ENCODE measurements at places on chromosomes 13 and 19. TPM values are rescaled to one million over a fixed set of nuclear protein-coding genes. Genes with fewer than 3 reads are reported as not detected.

GRCh38 chr19:2394054-2394441, 33.3 kb downstream of the TIMM13 start:
- no peak for DNase-seq

The CYP2F1 gene
- polyA plus RNA-seq, result not detected

The ZNF433 gene
- polyA plus RNA-seq, result 0.50 TPM

DNA sequence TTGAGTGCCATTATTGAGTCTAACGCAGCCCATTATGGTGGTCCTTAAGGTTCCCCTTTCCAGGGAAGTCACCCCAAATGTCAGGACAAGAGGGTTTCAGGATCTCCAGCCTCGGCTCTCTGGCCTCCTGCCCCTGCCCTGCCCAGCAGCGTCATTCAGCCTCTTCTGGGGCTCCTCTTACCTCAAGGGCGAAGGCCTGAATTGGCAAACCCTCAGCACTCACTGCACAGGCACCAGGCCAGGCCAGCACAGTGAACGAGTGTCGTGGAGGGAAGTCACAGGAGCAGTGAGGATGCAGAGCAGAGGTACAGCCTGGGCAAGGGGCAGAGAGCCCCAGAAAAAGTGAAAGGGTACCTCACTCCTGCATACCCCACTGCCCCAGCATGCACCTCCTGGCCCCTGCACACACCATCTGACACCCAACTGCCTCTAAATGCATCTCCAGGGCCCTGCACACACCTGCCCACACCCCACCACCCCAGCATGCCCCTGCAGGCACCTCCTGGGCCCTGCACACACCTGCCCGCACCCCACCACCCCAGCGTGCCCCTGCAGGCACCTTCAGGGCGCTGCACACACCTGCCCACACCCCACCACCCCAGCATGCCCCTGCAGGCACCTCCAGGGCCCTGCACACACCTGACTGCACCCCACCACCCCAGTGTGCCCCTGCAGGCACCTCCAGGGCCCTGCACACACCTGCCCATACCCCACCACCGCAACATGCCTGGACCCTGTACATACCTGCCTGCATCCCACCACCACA, 19.8 kb downstream of the SLC25A42 start:
- no peak for DNase-seq

The SPTBN4 gene
- polyA plus RNA-seq, result not detected

DNA sequence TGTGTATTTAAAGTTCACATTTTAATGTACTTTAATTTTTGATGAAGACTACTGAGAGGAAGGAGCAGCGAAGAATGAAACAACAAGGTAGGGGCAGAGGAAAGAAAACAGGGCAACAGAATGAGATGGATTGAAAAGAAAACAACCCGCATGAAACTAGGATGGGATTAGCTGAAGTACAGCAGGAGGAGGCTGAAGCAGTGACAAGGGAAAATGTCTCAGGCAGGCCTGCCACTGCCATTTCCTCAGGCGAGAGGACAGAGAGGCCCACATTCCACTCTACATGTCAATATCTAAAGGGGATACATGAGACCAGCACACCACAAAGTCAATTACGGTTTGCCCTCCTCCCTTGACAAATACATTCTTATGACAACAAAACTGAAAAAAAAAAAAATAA, 1703.2 kb downstream of the EFNB2 start:
- DNase-seq, result no peak
